H9 (cell line): ENCODE measurements at places on chromosomes 11 and 22.
A peak's percentile ranks its signal among the peaks of the same experiment; 100 is the strongest.

DNA sequence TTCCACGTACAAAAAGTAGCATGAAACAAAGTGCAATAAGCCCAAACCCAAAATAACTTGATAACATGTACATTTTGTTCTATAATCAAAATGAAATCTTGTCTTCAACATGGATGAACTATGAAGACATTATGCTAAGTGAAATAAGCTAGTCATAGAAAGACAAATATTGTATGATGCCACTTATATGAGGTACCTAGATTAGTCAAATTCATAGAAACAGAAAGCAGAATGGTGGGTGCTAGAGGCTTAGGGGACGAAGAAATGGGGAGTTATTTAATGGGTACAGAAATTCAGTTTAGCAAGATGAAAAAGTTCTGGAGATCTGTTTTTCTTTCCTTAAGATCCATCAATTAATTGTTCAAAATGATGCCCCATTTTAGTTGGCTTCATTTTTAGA is 7.5 kb downstream of the PGM2L1 start:
- no peak for DNase-seq

GRCh38 chr11:86511086-86511551 is 136.4 kb downstream of the CCDC81 start:
- DNase-seq: no peak

GRCh38 chr11:36193721-36194120 is 95.5 kb downstream of the COMMD9 start:
- no peak for DNase-seq

- no peak for DNase-seq
Measured at GRCh38 chr11:103959279-103959942, 77.0 kb upstream of the DDI1 start.

DNA sequence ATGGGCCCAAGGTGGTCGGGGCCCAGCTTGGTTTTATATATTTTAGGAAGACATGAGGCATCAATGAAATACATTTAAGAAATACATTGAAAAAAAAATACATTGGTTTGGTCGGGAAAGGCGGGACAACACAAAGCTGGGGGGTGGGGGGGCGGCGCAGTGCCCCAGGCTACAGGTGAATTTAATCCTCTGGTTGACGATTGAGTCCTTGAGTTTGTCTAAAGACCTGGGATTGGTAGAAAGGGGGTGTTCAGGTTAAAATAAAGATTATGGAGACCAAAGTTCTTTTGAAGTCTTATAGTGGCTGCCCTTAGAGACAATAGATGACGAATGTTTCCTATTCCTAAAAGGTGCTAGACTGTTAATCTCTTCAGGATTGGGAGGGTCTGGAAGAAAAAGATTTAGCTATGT is 3.1 kb downstream of the IFITM1 start:
- DNase-seq: peak; percentile 36

DNA sequence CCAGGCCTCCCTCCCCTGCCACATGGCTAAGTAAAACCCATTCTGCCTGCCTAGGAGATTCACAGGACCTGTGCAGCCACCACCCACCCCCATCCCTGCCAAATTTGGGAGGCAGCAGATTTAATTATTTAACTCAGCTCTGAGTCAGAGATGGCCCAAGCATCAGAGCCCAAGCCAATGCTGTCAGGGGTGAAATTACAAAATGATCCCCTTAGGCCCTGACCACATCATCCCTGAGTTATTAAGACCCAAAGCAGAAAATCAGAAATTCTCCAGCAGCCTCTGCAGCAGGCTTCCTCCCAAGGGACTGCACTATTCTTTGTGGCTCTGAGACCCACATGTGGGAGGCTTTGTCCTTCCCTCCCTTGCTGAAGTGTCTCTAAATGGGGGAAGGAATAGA is 52.8 kb upstream of the RRAS2 start:
- no peak for DNase-seq

DNA sequence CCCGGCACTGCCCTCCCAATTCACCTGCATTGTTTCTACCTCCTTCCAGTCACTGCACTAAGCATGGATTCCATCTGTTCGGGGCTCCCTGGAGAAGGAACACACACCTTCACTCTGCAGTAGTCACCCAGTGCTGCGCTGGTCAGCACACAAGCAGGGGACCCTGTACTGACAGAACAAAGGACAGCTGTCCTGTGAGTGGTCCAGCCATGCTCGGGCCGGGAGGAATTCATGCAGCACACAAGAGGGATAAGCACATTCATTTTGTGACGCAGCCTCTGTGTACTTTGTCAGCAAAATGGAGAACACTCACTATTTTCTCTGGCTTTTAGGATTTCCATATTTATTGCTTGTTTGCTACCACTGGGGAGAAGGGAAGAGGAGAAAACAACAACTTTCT is 167.3 kb downstream of the NTM start:
- DNase-seq: no peak

DNA sequence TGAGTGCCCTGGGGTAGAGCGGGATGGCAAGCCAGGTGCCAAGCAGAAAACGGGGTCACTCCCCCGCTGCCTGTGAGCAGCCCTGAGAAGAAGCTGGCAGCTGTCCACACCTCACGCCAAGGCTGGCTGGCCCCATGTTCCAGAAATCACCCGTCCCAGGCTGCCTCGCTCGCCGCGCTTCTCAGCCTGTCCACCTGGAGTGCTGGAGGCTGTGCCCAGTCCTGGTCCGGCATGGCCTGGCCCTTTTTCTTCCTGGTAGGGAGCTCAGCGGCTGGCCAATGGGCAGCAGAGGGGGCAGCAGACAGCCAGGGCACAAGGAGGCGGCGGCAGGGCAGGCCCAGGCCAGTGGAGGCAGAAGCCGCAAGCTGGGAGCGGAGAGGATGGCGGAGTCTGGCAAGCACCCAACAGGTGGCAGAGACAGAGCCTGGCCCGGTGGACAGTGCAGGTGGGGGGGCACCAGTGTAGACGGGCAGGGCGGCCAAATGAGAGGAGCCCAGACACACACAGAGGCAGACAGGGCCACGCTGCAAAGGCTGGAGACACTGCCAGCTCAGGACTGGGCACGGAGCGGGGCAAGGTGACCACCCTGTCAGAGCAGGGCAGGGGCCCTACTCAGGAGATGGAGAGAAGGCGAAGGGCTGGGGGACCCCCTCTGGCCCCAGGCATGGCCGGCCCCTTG is 37.2 kb upstream of the TH start:
- peak; percentile 45 for DNase-seq

DNA sequence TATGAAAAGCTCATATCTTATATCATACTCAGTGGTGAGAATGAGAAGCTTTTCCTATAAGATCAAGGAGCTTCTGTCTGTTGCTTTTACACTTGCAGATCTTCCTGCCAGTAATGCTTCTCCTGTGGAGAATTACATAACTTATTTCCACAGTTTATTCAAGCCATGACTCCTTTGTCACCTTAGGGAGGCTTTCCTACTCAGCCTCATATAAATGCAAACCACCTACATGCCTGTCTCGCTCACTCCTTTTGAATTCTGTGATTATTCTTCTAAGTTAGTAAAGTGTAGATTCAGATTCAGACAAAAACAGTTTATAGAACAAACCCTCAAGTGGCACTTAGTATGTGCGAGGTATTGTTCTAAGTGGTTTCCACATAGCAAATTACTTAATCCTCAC is 716.1 kb upstream of the ANO3 start:
- no peak for DNase-seq

GRCh38 chr22:20964090-20964798 is 2.8 kb upstream of the AIFM3 start:
- DNase-seq: no peak

DNA sequence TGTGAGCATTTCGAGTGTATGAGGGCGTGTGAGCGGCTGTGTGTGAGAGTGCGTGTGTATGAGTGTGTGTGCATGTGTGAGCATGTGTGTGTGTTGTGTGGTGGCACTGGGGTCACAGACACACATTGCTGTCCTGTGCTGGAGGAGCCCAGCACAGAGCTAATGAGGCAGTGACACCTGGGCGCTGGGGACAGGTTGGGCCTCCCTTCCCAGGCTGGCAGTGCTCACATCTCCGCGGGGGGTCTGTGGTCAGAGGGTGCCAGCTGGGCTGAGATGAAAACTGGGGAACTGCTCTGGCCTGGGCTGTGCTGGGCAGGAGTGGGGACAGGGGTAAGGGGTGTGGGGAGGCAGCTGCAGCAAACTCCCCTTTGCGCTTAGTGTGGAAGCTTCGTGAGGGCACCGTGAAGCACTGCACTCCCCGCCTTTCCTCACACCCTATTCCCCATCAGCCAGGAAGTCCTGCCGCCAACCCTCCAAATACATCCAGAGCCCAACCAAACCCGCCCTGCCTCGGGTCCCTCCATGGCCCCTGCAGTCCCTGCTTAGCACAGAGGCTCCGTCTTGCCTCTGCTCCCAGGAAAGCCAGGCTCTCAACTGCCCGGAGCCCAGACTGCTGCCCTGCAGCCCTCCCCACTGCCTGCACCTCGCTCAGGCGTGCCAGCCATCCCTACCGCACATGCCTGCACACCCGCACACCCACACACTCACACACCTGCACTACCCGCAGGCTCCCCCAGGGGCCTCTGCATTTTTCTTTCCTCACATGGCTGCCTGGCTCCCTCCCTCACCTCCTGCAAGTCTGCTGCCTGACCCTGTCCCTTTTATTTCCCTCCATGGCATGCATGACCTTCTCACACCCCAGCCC is 62.0 kb upstream of the THY1 start:
- DNase-seq: peak; percentile 70

DNA sequence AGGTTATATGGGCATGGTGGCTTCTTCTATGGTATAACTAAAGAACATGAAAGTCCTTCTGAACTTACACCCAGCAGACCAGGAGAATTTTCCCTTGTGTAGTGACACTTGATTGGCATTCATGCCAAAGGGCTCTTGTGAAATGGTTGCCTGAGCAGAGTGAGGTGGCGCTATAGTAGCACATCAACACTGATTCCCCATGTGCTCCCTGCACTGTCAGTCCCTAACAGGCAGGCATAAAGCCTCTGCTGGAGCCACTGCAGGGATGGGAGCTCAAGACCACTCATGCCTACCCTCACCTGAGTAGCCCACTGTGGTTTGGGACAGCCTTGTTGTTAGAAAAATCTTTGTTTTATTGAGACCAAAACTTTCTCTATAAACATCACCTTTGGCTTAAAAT is 92.6 kb upstream of the LIN7C start:
- DNase-seq: peak; percentile 72

DNA sequence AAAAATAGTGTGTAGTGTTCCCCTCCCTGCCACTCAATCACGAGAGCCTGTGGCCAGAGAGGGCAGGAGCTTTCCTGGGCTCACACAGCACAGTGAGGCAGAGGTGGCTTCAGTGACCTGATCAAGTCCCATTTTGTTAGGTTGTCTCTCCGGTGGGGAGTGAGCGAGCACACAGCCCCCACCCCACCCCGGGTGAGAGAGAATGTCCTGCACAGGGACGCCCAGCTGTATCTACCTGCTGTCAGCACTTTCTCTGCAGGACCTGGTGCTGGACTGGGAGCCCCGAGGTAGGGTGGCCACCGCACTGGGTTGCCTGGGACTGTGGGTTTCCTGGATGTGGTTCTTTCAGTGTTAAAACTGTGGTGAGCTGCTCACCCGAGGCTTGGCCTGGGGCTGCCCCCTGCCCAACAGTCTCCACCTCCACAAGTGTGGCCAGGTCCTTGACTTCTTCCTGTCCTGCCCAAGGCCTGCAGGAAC is 6.1 kb downstream of the CAPN5 start:
- peak; percentile 17 for DNase-seq

GRCh38 chr22:22786301-22787115 is 101.1 kb upstream of the IGLL5 start:
- no peak for DNase-seq

GRCh38 chr11:75105462-75105925 is 8.8 kb upstream of the OR2AT4 start:
- DNase-seq: peak; percentile 87

DNA sequence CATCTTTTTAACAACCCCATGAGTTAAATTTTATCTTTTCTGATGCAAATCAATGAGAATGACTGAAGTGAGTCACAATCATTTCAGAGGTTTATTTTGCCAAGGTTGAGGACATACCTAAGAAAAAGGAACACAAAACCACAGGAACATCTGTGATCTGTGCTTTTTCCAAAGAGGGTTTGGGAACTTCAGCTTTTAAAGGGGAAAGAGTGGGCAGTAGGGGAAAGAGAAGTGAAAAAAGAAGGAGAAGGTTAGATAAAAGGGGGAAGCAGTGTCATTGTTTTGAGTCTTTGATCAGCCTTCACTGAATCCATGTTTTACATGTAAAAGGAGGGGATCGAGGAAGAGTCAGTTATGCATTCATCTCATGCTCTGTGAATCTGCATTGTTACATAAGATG is 45.3 kb upstream of the SPON1 start:
- DNase-seq: no peak

DNA sequence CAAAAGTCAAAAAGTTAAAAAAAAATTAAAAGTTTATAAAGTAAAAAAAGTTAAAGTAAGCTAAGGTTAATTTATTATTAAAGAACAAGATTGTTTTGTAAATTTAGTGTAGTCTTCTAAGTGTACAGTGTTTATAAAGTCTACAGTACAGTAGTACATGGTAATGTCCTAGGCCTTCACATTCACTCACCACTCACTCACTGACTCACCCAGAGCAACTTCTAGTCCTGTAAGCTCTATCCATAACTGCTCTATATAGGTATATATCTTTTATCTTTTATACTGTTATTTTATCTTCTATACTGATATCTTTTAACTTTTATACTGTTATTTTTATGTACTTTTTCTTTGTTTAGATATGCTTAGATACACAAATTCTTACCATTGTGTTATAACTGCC is 11.2 kb downstream of the C2CD3 start:
- no peak for DNase-seq
